Activated CD4-positive, alpha-beta T cell treated with anti-CD3 and anti-CD28 coated beads, Interleukin-2, amount 50 U/mL, for 4 hours (primary cell): ENCODE measurements at places on chromosomes 1 and 21.
A peak's percentile ranks its signal among the peaks of the same experiment; 100 is the strongest.

DNA sequence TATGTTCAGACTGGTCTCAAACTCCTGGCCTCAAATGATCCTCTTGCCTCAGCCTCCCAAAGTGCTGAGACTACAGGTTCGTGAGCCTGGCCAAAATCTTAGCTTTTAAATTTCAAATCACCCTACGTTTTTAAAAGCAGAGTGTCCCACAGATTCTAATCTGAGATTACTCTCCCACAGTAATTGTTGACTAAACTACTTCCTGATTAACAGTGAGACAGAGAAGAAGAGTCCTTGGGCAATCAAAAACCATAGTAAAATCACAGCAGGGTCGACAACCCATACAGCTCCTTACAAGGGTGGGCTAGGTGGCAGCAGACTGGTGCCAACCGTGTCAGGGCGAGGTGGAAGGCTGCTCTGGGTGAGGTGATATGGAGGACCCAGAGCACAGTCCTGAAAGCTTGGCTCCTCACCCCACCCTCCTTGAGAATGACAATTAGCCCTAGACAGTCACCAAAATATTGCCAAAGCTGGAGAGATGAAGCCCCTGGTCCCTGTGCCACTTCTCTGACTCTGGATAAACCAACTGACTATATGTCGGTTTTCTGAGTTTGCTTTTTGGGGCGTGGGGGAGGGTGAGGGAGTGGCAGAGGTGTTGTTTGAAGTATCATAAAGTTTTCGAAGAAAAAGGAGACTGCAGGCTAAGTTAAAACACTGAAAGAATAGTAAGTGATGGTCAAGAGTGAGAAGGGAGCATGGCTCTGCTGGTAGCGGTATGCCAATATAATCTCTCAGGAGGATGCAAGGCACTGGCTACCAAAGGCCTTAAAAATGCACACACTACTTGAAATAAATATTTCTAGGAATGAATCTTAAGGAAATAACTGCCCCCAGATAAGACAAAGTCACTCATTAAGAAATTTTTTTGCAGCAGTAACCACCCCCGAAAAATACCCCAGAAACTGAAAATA, 86.8 kb downstream of the SLC45A1 start:
- no peak for DNase-seq

DNA sequence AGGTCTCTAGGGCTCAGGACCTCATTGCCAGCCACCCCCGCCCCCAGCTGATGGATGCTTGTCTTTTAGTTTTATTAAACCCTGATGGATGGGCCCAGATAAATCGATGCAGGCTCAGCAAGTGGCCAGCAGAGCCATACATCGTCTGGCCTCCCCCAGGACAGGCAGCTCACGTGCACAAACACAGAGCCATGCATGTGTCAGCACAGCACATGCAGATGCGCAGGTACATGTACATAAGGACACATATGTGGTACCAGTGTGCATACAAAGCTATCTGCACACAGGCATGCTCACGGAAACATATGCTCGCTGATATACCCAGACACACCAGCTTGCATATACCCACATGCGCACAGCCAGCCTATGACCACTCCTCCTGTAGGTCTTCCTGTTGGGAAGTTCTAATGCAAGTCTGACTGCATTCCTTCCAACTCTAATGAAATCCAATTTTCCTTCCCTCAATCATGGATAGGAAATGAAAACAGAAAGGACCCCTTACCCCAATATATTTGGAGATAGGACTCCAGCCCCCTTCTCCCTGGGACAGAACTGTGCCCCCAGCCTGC, 897 bp downstream of the COL16A1 start:
- no peak for DNase-seq

DNA sequence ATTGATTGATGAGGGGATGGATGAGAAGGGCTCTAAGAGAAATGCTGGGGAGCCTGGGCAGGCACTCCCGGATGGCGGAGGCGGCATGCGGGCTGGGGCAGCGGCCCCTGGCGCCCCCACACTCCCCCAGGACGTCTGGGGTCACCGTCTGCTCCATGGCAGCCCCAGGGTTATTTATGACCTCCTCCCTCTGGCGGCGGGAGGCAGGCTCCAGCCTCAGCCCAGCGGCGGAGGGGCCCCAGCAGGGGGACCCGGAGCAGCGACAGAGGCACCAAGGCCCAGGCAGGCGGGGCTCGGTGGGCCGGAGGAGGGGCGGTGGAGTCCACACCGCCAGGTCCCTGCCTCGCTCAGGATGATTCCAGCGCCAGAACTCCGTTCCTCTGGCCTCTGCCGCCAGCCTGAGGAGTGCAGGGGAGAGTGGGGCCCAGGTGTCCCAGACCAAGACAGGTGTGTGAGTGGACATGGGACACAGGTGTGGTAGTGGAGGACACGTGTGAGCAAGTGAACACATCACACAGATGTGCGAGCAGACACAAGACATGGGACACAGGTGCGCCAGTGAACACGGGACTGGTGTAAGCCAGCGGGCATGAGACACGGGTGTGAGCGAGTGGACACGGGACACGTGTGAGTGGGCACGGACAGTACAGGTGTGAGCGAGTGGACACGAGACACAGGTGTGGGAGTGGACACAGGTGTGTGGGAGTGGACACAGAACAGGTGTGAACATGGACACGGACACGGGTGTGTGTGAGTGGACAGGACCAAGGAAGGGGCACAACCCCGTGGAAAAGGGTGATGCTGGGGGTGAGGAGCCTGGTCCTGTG, 2.5 kb upstream of the SAMD11 start:
- DNase-seq = no peak

- no peak for DNase-seq
Measured at GRCh38 chr1:200040481-200041138, 13.1 kb downstream of the NR5A2 start.

DNA sequence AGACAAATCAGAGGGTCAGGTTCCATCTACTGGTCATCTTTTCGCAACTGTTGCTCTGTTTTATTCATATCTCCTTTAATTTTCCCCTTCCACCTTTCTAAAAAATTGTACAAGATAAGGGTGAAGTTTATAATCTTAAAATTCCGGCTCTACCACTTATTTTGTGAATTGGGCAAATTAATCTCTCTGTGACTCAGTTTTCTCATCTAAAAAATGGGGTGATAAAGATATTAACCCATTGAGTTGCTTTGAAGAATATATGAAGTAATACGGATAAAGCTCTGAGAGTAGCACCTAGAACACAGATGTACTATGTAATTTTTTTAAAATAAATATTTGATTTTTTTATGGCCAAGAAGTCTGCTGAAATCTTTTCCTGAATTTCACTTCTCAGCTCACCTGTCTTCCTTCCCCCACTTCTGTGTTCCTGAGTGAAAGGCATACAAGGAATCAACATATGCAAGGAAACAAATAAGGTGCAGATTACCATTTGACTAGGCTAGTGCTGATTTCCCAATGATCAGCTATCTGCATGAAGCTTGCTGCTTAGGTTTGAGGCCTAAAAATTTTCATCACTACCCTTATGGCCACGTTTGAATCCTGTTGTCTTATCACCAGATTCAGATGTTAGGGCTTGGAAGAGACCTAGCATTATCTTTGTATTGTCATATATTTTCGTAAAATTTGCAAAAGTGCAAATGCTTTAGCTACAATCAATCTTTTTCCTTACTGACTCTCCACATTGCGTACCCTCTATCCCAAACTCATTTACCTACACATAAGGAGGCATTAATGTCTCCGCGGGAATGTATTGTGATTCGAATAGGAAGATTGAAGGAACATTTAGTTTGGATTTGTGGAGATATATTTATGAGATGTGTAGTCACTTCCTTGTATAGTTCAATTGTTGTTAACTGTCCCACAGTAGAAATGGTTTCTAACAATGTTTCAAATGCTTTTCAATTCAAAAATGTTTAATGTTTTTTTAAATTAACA, 718.3 kb upstream of the PTBP2 start:
- DNase-seq = no peak

- no peak for DNase-seq
Measured at GRCh38 chr1:109910963-109911798, 532 bp downstream of the CSF1 start.

GRCh38 chr1:214303141-214303930, 22.4 kb downstream of the SMYD2 start:
- no peak for DNase-seq

- no peak for DNase-seq
Measured at GRCh38 chr1:94332516-94332915, 85.7 kb upstream of the ABCD3 start.

DNA sequence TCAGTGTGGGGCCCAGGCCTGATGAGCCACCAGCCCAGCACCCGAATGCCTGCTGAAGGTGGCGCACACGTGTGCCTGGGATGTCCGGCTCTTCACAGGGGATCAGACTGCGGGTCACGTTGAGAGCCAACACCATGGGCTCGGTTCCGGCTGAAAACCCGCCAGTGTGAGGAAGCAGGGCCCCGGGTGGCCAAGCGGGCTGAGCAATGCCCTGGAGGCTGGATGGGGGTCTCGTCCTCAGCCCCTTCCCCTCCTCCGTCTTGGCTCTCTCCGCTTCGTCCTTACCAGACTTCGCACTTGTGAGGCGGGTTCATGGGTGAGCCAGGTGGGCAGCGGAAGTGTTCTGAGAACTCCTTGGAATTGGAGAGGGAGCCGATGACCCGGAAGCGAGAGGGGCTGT, 43.0 kb upstream of the EIF4G3 start:
- no peak for DNase-seq

- peak; percentile 42 for DNase-seq
Measured at GRCh38 chr21:33231526-33231925, 1.8 kb downstream of the IFNAR2 start.
